ENCODE measurements at places on chromosomes 4 and X.

DNA sequence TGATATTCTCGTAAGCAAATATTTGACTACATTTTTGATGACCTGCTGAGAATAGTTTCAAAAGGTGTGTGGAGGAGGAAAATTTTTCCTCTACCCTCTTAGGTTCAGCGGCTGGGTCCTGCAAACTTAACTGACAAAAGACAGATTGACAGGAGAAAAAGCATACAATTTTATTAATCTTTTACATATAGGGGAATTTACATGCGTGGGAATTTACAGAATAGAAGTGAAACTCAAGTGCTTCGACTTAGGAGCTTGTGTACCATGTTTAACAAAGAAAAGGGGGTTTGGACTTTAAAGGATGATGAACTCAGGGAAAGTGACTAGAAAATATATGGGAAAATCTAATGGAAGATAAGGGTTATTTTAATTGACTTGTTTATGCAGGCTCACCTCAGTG is 2.5 kb downstream of the HERC6 start:
- no peak for DNase-seq

GRCh38 chr4:155038459-155038858 is 170.0 kb upstream of the NPY2R start:
- no peak for DNase-seq

GRCh38 chr4:82499738-82500434 is 61.9 kb downstream of the TMEM150C start:
- DNase-seq = no peak

GRCh38 chrX:111041018-111041462 is 55.0 kb upstream of the PAK3 start:
- no peak for DNase-seq

- DNase-seq = no peak
Measured at GRCh38 chr4:119130365-119131065, 5.1 kb upstream of the MYOZ2 start.

GRCh38 chr4:121785479-121785878 is 15.6 kb upstream of the EXOSC9 start:
- no peak for DNase-seq
